Right ventricle myocardium inferior (tissue), 1 donor: ENCODE measurements at places on chromosomes 2 and 18. TPM values are rescaled to one million over a fixed set of nuclear protein-coding genes. Genes with fewer than 3 reads are reported as not detected.

DNA sequence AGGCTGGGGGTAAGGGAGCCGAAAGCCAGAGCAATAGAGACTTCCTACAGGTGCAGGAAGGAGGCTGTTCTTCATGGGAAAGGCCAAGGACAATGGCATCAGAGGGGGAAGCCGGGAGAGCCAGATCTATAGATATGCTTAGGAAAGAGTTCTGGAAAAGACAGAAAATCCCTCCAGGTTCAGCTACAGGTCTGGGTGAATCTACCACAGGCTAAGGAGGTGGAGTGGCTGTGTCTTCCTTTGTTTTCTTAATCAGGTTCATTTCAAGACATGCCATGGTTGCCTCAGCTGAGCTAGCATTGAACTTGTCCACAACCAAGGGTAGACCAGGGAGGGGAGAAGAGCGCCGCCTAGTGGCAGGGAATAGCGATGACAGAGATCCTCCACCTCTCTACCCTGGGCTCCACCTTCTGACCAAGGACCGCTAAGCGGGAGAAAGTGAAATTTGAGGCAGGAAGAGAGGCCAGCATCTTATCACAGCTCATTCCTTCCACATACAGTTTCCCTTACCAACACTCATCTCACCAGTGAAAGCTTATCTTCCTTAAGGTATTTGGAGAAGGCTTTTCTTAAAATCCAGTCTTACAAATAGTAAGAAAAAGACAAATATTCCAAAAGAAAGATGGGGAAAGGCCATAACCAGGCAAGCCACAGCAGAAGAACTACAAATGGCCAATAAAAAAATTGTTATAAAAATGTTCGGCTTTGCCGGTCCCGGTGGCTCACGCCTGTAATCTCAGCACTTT is 74.2 kb downstream of the VIT start:
- DNase-seq = no peak

- no peak for DNase-seq
Observed at GRCh38 chr2:222747526-222748160, 76.2 kb downstream of the MOGAT1 start.

DNA sequence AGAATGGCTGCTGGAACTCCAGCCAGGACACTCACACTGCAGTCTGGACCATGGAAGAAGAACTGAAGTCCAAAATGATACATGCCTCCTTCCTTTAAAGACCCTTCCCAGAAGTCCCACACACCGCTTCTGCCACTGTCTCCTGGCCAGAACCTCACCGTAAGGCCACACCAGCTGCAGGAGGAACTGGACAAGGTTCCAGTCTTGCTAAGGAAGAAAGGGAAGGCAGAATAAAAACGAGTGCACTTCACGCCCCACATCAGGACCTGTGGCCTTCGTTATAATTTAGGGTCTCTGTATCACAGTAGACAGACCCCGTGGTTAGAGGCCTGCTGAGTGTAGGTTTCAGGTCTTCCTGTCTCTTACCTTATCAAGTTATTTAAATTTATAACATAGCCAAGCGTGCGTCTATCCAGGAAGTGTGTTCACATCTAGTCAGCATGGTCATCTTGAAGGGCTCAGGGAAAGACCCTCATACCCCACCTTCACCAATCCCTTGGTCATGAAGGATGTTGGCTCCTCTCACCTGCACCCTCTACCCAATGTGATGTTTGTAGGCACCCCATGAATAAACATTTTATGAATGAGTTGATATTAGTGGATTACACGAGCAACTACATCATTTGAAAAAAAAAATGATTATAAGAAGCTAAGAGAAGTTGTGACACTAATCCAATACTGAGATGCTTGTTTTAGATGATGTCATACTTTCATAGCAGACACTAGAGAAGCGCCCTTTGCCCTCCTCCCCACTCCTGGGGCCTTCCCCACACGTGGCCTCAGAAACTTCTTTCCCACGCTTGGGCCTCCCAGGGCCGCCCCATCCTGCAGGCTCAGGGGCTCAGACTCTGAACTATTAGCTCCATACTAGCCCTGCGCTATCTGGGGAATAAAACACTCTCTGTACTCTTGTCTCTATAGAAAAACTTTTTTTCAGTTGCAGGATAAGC is 157.6 kb downstream of the FAM210A start:
- DNase-seq = no peak

DNA sequence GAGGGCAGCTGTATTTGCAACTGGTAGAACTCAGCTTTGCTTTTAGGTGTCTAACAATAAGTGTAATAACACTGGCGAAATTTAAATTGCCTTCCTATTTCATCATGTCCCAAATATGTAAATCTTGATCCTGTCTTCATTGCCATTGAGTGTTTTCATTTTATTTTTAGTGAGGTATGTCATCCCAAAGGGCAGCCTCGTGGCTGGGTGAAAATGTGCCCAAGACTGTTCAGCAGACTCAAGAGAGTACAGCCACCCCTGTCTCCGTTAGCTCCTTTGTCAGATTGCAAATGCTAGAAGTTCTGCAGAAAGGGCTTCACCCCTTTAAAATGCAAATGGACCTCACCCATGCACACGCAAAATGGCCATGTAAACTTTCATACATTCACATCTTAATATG is 278.8 kb downstream of the RND3 start:
- DNase-seq = no peak

DNA sequence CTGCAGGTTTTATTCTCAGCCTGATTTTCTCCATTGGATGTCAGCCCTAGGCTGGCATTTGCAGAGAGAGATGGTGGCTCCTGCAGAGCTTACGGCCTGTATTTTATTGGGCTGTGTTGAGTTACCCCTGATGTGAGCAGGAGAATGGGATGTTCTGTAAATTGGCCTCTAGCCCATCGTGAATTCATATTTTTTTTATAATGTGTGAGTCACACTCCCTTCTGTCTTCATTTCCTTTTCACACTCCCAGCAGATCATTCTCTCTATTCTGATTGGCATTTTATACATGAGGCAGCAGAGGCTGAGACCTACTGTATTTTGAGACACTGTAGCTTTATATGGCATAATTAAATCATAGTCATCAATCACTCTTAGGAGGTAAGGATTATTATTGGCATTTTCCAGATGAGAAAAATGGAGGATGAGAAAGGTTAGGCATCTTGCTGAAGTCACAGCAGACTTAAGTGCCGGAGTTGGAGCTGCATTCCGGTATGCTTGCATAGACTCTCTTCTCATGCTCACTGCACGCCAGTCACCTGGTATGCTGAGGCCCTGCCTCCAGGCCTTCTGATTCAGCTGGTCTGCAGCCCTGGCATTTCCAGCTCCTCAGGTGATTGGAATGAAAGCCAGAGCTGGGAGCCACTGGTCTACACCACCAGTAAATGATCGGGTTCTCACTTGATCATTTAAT is 142.4 kb downstream of the NEDD4L start:
- no peak for DNase-seq

LYPD6B gene
- total RNA-seq = not detected

MEIS1 gene
- total RNA-seq = 40.1 TPM

DNA sequence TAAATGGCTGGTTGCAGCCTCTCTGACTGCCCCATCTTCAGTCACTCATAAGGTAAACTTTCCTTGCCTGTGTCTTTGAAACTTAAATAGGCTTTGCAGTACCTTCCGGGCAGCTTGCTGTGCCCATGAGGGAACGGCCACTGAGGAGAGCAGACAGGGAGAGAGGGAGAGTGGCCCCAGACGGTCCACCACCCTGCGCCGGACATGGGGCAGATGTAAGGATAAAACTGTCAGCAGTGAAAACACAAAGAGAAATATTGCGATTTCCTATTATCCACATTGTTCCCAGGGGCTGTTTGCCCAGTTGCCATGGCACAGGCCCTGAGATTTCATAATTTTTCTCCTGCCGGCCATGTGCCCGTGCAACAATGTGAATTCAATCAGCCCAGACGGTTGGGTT is 265.9 kb upstream of the SALL3 start:
- no peak for DNase-seq
